ENCODE measurements at places on chromosomes 5 and 9. TPM values are rescaled to one million over a fixed set of nuclear protein-coding genes. Genes with fewer than 3 reads are reported as not detected.

Gene CD14
- total RNA-seq, result not detected

Gene PRSS3
- not detected for total RNA-seq

Gene IRX2
- not detected for total RNA-seq

Gene NUTM2G
- total RNA-seq, result not detected

Gene SPOCK1
- total RNA-seq, result 0.27 TPM

Gene PCDHA11
- not detected for total RNA-seq

Gene GHR
- not detected for total RNA-seq

Gene ANKRD33B
- 6.6 TPM for total RNA-seq

Gene PCDHA9
- total RNA-seq, result not detected

Gene RGMB
- 27.9 TPM for total RNA-seq

Gene SPINK5
- not detected for total RNA-seq

Gene EGR1
- 19.0 TPM for total RNA-seq

Gene PLAC8L1
- total RNA-seq, result 0.67 TPM

Gene ACOT12
- not detected for total RNA-seq

Gene IFNW1
- total RNA-seq, result not detected

Gene KIF12
- total RNA-seq, result not detected

Gene RLN2
- 1.3 TPM for total RNA-seq

Gene CCDC180
- 9.1 TPM for total RNA-seq

Gene ZFP37
- total RNA-seq, result 1.8 TPM

Gene OCLN
- total RNA-seq, result 1.4 TPM

Gene NFIB
- 0.20 TPM for total RNA-seq

Gene CSNK1G3
- total RNA-seq, result 63.1 TPM

Gene SLC34A3
- not detected for total RNA-seq

Gene SPOUT1
- total RNA-seq, result 36.1 TPM

Gene AQP7
- total RNA-seq, result 0.47 TPM

Gene LHX3
- not detected for total RNA-seq

Gene NUTM2F
- not detected for total RNA-seq

Gene COL5A1
- 1.7 TPM for total RNA-seq

Gene GFI1B
- total RNA-seq, result 3.3 TPM

Gene CDC25C
- total RNA-seq, result 0.37 TPM

Gene TMEM215
- not detected for total RNA-seq

Gene FOXD4
- 0.32 TPM for total RNA-seq

Gene TMEM232
- 1.0 TPM for total RNA-seq

Gene GDF9
- total RNA-seq, result 0.35 TPM

Gene PCDHB8
- not detected for total RNA-seq

Gene SLC22A4
- not detected for total RNA-seq

Gene MSX2
- 0.79 TPM for total RNA-seq

Gene GALNT10
- total RNA-seq, result 43.4 TPM

Gene FOXD4L6
- total RNA-seq, result not detected

Gene LCN10
- 0.30 TPM for total RNA-seq

Gene SMIM32
- total RNA-seq, result not detected

Gene GABBR2
- not detected for total RNA-seq

Gene NEURL1B
- 0.22 TPM for total RNA-seq

Gene SMIM33
- total RNA-seq, result 0.54 TPM

Gene PCDHGB4
- total RNA-seq, result not detected

Data from CD4-positive, CD25-positive, alpha-beta regulatory T cell (primary cell).